Upper lobe of right lung (tissue), 1 donor: ENCODE measurements at places on chromosomes 7 and 10. TPM values are rescaled to one million over a fixed set of nuclear protein-coding genes. Genes with fewer than 3 reads are reported as not detected.
A peak's percentile ranks its signal among the peaks of the same experiment; 100 is the strongest.

Gene C7orf33
- total RNA-seq = not detected

Gene LIPM
- total RNA-seq = not detected

Gene LLCFC1
- not detected for total RNA-seq

Gene EPHB4
- total RNA-seq = 117 TPM

Gene HMX2
- not detected for total RNA-seq

Gene ENTPD1
- total RNA-seq = 64.6 TPM

Gene CALML3
- total RNA-seq = not detected

Gene ZNF518A
- 17.9 TPM for total RNA-seq

Gene GPR146
- total RNA-seq = 40.0 TPM

GRCh38 chr7:116736927-116737715, 65.1 kb downstream of the MET start:
- no peak for DNase-seq

- no peak for DNase-seq
These were observed at the start of gene KEL for GRCh38 chr7:142961973-142962926. TSS of gene KEL (minus strand) at chr7:142962363. CDS start at chr7:142962206, 157 bp downstream.

DNA sequence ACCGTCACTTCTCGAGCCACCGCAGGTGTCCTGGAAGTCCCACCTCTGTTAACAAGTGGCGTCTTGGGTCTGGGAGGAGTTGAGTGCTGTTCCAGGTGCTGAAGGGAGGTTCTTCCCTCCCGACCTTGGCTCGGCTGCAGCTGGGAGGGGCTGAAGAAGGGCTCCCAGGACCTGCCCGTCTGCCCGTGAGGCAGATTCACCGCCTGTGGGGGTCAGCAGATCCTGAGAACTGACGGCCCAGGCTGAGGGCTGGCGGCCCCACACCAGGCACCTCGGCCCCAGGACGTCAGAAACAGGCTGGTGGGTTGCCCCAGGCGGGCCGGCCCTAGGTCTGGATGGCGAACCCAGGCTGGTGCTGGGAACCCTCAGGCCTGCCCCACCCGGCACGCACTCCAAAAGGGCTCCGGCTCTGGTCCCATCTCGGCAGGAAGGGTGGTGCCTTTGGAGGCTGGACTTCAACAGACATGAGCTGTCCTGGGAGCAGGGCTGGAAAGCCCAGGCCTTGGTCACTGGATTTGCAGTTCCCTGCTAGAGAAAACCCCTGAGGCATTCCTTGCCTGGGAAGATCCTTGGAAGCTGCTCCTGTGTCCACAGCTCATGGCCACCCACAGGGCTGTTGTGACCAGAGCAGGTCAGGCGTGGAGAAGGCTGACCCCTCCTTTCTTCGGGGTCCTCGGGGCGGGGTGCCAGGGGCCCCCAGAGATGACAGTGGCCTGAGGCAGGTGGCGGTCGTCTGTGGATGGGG, 42.6 kb upstream of the CFAP46 start:
- peak; percentile 50 for DNase-seq

DNA sequence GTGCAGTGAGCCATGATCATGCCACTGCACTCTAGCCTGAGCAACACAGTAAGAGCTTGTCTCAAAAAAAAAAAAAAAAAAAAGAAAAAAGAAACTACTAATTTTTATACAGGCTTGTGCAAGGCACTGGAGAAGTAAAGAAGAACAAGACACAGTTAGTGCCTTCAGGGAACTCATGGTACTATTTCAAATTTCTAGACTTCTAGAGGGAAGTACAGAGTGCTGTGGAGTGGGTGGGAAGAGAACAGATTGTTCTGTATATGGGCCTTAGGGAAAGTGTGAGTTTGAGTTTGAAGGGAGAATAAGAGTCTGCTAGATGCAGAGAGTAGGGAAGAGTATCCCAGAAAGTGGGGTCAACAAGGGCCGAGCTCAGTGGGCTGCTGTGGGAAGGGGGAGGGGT, 234.8 kb downstream of the PHTF2 start:
- DNase-seq = no peak

GRCh38 chr10:7585228-7585627, 81.5 kb downstream of the ITIH5 start:
- no peak for DNase-seq

DNA sequence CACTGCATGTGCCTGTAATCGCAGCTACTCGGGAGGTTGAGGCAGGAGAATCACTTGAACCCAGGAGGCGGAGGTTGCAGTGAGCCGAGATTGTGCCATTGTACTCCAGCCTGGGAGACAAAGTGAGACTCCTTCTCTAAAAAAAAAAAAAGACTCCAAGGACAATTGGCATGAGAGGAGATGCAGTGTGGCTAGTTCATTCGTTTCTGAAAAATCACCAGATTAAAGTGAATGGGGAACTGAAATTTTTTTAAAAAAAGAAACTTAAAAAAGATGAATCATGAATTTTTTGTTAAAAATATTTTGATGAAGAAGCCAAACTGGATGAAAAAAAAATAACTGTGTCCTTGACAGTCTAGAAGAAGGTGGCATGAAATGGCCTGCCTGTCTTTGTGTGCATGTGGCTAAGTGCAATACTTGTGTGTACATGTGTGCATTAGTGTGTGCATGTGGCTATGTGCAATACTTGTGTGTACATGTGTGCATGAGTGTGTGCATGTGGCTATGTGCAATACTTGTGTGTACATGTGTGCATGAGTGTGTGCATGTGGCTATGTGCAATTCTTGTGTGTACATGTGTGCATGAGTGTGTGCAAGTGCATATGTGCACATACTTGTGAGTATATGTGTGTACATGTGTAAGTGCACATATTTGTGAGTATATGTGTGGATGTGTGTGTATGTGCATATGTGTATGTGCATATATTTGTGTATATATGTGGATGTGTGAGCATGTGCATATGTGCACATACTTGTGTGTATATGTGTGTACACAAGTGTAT, 391.7 kb upstream of the KLF6 start:
- no peak for DNase-seq

- DNase-seq = no peak
These were observed 24.9 kb downstream of the TECTB start for GRCh38 chr10:112308125-112308502.

DNA sequence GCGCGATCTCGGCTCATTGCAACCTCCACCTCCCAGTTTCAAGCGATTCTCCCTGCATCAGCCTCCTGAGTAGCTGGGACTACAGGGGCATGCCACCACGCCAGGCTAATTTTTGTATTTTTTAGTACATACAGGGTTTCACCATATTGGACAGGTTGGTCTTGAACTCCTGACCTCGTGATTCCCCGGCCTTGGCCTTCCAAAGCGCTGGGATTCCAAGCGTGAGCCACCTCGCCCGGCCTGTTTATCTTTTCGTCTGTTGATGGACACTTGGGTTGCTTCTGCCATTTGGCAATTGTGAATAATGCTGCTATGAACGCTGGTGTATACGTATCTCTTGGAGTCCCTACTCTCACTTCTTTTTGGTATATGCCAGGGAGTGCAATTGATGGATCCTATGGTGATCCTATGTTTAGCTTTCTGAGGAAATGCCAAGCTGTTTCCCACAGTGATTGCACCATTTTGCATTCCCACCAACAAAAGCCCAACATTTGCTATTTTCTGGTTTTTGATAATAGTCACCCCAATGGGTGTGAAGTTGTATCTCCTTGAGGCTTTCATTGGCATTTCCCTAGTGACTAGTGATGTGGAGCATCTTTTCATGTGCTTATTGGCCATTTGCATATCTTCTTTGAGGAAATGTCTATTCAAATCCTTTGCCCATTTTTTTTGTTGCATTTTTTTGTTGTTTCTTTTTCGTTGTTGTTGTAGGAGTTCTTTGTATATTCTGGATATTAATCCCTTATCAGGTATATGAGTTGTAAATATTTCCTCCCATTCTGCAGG, 3.5 kb downstream of the ANTXRL start:
- DNase-seq = peak; percentile 35

GRCh38 chr7:32154797-32155196, 84.6 kb upstream of the PDE1C start:
- no peak for DNase-seq

DNA sequence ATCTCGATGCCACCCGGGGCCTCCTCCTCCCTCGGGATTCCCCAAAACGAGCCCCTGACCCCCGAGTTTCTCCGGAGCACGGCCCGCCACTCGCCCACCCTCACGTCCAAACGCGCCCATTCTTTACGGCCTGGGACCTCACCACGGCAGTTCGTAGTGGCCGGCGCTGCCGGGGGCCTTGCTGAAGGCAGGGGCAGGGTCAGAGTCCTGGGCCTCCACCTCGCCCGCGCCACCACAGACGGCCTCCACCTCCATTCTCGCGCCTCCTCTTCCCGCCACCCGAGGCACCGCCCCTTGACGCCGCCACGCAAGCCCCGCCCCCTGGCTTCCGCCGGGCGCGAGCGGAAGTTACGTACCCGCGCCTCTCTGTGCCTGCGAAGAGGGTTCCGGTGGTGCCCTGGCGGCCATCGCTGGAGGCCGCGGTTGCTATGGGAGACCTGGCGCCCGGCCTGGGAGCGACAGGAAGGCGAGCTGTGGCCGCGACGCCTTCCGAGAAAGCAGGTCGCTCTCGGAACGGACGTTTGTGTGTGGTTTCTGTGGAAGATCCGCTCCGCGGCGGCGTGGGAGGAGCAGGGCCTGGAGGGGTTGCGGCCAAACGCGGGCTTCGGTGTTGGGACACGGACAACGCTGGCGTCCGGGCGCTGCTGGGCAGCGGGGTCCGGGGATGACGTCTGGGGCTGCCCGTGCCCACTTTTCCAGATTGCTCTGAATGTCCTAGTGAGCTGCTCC, at the start of gene RFC2:
Gene RFC2 (minus strand): TSS at position 271 of the 729 bp plus-strand sequence. CDS start 16 bp downstream, at position 255.
- peak; percentile 98 for DNase-seq

DNA sequence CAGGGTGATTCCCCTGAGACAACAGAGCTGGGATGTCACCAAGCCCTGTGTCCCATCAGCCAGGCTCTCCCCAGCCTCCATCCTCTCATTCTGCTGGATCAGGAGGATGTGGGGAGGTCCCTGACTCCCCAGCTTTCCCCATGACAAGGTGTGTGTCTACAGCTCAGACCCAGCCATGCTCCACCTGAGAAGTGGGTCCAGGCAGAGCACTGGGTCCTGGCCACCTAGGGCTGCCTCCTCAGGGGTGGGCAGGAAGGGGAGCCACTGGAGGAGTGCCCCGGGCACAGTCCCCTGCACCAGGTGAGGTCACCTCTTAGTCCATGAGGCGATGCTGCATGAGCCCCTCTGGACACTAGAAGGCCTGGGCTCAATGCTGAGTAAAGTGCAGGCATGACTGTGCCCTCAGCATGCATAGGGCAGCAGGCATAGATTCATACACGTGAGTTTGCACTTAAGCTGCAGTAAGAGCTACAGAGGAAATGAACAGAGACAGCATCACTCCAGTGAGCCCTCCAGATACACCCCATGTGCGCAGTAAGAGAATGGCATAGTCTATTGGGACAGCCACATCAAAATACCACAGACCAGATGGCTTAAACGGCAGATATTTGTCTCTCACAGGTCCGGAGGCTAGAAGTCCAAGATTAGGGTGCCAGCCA, 48.3 kb downstream of the ALOX5 start:
- DNase-seq = peak; percentile 48

DNA sequence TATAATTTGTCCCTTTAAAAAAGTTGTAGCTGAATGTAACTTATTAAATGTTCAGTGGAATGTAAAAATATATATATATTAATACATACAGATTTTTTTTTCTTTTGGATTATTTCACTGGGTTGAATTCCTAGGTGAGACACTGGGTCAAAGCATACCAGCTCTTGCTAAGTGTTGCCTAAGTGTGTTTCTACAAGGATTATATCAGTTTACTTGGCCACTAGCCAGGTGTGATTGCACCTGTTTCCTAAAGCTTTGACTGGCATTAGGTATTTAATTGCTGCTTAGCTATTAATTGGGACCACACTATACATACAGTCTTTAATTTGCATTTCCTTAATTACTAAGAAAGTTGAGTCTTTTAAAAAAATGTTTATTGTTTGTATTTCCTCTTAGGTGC, 5.5 kb upstream of the ELOVL3 start:
- no peak for DNase-seq

GRCh38 chr7:138952791-138953190, 28.4 kb downstream of the KIAA1549 start:
- DNase-seq = no peak

DNA sequence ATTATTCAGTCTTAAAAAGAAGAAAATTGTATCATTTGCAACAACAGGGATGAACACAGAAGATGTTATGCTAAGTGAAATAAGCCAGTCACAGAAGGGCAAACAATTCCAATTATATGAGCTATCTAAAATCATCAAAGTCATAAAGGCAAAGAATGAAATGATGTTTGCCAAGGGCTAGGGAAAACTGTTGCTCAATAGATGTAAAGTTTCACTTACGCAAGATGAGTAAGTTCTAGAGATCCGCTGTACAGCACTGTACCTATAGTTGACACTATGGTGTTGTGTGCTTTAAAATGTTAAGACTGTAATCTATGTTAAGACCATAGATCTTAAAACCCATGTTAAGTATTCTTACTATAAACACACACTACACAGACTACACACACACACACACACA, 904.6 kb upstream of the LRRN3 start:
- no peak for DNase-seq

DNA sequence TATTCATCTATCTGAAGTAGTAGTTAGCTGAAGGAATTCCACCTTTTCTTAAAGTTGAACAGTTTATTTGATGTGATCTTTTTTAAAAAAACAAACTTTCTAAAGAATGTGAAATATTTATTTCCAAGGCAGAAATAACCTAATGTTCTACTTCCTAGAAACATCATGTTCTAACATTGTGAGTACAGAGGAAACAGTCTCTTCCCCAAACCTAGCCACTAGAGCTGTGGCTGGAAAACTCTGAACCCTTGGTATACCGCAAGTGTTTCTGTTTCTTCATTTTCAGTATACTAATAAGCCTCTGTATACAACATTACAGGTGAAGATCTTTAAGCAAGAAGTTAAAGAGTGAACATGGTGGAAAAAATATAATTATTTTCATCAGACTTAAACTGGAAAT, 35.1 kb downstream of the NOC3L start:
- no peak for DNase-seq

- no peak for DNase-seq
These were observed 32.4 kb upstream of the HSPA12A start for GRCh38 chr10:116774728-116775151.

DNA sequence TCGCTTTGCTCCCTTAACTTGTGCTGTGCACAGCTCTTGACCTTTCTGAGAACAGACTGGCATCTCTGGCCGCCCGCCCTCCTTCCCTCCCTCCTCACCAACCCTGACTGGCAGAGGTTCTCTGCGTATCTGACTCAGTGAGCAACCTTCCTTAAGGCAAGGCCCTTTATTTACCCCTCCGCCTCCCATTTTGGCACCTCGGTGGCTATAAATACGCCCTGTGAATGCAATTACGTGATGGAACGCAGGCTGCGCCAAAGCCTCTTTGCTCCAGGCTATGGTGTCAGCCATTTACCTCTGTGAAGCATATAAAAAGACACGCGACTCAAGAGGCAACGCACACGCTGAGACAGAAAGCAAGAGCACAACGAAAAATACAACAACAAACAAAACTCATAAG, 764.3 kb downstream of the SUGCT start:
- no peak for DNase-seq

- no peak for DNase-seq
These were observed 30.4 kb downstream of the PDLIM1 start for GRCh38 chr10:95260397-95260881.

GRCh38 chr10:122159141-122159970, 111.7 kb upstream of the BTBD16 start:
- peak; percentile 64 for DNase-seq

GRCh38 chr10:103540722-103541121, 47.2 kb downstream of the NEURL1 start:
- peak; percentile 10 for DNase-seq
